MCF 10A (cell line): ENCODE measurements at places on chromosomes 16 and 17.
A peak's percentile ranks its signal among the peaks of the same experiment; 100 is the strongest.

DNA sequence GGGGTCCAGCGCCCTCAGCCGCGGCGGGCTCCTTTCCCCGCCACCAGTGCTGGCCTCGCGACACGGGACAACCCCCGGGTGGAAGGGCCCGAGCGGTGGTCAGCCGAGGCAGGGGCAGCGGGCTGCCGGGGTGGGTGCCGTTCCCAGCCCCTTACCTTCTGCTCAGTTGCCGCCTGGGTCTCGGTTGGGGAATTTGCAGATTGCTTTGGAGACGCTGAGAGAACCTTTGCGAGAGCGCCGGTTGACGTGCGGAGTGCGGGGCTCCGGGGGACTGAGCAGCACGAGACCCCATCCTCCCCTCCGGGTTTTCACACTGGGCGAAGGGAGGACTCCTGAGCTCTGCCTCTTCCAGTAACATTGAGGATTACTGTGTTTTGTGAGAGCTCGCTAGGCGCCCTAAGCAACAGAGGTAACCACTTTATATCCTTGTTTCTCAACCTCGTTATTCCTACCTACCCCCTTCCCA is 381 bp downstream of the CTNS start:
- no peak for DNase-seq

- peak; percentile 53 for DNase-seq
These were observed 488 bp upstream of the NTN3 start for GRCh38 chr16:2470603-2471015.

DNA sequence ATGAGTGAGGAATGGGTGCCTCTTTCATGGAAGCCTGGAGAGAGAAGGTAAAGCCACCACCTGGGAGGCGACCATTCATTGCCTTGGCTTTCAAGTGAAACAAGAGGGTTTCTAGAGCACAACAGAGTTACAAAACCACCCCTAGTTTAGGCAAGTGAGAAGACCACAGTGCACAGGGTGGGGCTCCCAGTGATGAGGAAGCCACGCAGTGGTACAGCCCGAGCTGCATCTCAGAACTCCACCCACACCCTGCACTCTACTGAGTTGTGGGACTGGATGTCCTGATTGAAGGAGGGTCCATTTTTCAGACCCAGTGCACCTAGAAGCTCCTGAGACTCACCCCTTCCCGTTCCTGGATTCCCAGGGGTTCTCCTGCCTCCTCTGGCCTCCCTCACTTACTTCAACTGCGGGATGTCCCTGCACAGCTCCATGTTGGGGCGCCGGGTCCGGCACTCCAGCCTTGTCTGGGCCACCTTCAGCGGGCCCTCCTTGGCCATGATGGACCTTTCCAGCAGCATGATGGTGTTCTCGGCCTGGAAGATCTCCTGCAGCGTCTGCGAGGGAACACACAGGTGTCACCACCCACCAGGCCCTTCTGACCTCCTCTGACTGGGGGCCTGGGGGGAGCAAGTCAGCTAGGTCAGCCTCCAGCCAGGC is 55.1 kb upstream of the EMP2 start:
- DNase-seq: no peak

DNA sequence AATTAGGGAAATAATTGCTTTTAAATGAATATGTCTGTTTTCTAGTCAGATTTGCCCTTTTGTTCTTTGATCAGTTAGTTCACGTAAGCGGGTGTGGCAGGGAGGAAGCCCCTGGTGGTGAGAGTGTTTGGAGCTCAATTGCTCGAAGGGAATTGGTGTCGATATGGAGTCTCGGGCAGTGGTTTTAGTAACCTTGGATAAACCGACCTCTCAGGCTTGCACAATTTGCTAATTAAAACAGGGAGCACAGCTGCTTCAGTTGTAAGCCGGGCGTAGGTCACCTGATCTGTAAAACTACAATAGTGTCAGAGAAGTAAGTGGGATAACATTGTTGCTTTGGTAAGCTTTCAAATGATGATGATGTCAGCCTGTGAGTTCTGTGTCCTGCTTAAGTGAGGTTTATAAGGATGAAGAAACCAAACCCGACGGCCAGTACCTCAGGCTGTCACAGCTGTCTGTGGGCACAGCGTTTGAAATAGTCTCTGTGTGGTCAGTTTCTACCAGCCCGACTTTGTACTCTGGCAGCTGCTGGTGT is 2.9 kb downstream of the ZNF750 start:
- DNase-seq: no peak

DNA sequence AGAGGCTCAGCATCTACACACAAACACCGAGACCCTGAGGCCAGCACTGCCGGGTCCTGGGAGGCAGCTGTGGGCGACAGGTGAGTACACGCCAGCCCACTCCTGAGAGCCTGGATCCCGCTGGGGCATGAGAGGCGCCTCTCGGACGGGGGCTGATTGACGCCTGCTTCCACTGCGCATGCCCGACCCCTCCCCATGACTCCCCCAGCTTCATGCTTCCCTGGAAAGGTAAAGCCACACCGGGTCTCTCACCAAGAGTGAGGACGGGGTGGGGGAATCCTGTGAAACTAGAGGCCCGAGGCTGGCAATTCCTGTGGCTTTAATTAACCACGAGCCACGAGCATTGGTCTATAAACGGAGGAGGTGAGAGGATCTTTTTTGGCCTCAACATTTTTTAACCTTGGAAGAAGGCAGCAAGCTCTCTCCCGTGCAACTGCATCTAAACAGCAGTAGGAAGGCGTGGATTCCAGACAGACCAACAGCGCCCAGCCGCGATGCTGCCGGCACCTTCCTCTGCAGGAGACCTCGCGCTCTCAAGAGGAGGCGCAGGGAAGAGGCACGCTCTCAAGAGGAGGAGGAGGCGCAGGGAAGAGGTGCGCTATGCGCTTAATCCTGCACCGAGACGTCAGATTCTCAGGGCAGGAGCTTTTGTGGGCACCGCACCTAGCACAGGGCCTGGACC is 71.8 kb upstream of the METRNL start:
- DNase-seq: no peak

DNA sequence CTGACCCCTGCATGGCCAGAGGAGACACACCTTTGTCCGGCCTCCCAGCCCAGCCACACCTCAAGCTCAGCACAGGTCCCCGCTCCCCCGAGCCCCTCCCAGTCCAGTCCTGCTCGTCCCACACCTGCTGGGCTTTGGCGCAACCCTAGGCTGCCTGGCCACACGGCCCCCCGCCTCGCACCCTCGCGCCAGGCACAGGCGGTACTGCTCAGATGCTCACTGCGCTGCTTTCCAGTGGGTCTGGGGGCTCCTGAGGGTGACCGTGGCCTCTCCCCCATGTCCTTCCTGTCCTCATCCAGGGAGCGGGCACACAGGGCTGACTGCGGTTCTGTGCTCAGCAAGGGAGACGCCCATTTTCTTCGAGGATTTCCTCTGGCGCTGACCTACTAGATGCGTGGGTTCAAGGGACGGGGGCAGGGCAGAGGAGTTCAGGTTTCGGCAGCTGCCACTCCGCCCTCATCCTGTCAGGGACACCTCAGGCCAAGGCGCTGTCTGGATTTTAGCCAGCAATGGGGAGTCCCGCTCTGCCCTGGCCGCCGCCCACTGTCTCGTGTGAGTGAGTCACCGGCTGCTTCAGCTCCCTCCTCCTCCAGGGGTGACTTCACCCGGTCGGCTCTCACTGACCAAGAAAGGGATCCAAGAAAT is 118.0 kb upstream of the ZNF469 start:
- DNase-seq: peak; percentile 99

DNA sequence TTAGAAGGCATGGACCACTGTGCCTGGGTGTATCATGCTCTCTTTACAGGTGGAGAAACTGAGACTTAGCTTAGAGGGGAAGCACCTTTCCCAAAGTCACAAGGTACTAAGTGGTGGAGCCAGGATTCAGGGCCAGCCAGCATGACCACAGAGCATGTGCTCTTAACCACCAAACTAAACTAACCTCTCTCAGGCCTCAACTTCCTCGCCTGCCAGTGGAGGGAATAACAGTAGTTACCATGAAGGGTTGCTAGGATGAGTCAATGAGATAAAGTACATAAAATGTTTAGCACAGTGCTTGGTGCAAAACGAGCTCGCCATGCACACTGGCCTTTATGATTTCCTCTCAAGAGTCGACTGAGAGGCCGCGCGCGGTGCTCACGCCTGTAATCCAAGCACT is 6.4 kb upstream of the MYO1C start:
- DNase-seq: no peak

GRCh38 chr16:64531401-64531800 is 590.5 kb downstream of the CDH11 start:
- DNase-seq: no peak

DNA sequence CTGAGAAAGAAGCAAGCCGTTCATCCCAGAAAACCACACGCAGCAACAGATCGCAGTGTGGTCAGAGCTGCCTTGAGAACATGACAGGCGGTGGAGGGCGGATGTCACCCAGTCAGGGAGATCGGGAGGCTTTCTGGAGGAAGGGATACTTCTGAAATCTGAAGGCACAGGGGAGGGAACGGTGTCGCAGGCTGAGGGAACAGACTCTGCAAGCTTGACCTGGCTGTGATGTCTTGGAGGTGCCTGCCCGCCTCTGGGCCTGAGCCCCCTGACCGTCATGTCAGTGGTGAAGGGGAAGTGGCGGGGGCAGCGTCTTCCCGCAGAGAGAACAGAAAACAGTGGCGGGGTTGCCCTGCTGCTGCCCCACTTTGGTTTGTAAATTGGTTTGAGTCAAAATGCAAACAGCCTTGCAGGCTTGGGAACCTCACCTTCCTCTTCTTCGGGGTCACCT is 8.1 kb upstream of the ATP2A3 start:
- DNase-seq: no peak

DNA sequence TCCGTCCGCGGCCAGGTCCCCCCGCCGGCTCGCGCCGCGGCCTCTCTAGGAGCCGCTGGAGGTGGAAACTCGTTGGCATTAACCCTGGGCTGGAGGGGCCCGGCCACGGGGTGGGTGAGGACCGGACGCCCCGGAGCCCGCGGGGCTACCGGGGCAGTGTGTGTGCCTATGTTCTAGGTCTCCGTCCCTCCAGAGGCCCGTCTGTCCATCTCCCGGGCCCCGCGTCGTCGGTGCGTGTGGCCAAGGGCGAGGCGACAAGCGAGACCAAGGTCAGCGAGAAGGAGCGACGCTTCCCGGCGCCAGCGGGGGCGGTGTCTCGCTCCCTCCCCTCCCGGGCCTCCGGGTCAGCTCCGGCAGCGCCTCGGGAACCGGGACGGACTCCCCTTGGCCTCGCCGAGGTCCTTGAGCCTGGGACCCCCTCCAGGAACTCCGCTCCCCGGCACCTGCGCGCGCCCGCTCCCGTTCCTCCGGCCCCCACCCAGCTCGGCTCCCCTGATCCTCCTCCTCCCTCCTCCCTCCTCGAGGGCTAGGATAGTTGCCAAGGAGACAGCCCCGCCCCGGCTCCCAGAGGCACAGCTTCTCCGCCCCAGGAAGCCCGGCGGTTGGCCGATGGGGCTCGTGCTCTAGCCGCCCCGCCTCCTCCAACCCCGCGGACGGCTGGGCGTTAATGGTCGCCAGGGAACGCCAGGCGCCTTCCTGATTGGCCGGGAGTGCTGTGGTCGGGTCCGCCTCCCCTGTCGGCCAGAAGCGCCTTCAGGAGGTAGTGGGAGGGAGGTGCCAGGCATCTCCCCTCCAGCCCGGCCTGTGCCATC is 663 bp upstream of the ZNF768 start:
- DNase-seq: peak; percentile 99

GRCh38 chr17:31136319-31136718 is 41.5 kb downstream of the NF1 start:
- peak; percentile 48 for DNase-seq

GRCh38 chr17:17186551-17187505 is 19.3 kb downstream of the PLD6 start:
- DNase-seq: no peak

DNA sequence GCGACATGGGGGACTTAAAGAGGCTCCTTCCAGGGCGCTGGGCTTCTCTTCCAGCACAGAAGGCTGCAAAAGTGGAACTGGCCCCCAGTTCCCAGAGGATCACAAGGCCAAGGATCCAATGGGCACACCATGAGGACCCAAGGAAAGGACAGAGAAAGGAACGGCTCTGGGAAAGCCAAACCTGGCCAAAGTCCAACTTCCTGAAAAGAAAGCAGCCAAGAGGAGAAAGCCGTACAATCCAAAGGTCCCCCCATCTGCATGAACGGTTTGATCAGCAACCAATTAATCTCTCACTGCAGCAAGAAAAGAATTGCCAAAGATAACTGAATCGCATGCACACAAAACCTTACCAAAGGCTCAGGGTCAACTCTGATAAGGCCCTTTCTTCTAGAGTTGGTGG is 19.8 kb upstream of the ICAM2 start:
- no peak for DNase-seq

- DNase-seq: no peak
These were observed 9.9 kb upstream of the TEX2 start for GRCh38 chr17:64273006-64273405.

- no peak for DNase-seq
These were observed 7.0 kb downstream of the KSR1 start for GRCh38 chr17:27463235-27463677.

DNA sequence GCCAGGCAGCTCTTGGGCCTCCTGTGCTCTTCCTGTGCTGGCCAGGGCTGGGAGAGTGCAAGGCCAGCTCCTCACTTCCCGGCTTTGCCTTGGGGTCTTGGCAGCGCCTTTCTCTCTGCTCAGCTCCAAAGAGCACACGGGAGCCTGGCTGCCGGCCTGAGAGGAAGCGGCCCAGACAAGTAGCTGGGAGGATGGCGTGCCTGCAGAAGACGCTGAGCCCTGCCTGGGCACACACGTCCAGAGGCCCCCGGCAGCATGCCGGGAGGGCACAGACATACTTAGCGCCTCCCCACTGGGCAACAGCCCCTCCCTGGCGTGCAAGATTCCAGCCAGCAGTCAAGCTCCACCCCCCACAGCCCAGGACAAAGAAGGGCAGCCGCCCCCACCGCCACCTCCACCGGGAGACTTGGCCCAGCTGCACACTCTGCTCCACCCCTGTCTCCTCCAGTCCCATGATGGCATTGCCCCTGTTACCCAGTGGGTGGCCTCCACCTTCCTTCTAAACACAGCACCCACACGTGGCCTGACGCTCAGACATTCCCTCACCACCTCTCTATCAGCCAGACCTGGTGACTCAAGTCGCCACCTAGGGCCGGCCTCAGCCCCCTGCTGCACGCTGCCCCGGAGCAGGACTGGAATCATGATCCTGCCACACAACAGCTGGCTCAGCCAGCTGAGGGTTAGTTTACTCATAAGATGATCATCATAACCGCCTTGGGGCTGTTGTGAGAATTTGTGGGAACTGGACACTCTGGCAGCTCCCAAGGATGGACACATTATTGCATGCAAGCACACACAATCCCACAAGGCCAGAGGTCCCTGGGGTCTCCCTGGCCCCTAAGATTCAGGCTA is 12.4 kb downstream of the SGCA start:
- DNase-seq: peak; percentile 98

GRCh38 chr17:79784353-79785016 is 6.5 kb downstream of the CBX2 start:
- DNase-seq: no peak

- DNase-seq: no peak
These were observed 132.0 kb downstream of the MRTFB start for GRCh38 chr16:14203166-14203565.

- no peak for DNase-seq
These were observed 12.3 kb upstream of the ABCC12 start for GRCh38 chr16:48168075-48168474.

GRCh38 chr16:12160815-12161550 is 184.4 kb downstream of the SNX29 start:
- DNase-seq: no peak

GRCh38 chr16:69266334-69267063 is 44.7 kb upstream of the VPS4A start:
- DNase-seq: no peak

- no peak for DNase-seq
These were observed 531.8 kb upstream of the CDH5 start for GRCh38 chr16:65834688-65835087.

- no peak for DNase-seq
These were observed 128.9 kb upstream of the GOT2 start for GRCh38 chr16:58863042-58863441.

GRCh38 chr16:48813485-48813884 is 203.5 kb upstream of the N4BP1 start:
- no peak for DNase-seq

- DNase-seq: no peak
These were observed 197.4 kb downstream of the C16orf95 start for GRCh38 chr16:87119748-87120147.
